Cardiac septum (tissue), 1 donor: ENCODE measurements at places on chromosomes 12 and 14. TPM values are rescaled to one million over a fixed set of nuclear protein-coding genes. Genes with fewer than 3 reads are reported as not detected.
A peak's percentile ranks its signal among the peaks of the same experiment; 100 is the strongest.

The ADAMTS20 gene
- total RNA-seq, result not detected

GRCh38 chr14:65958664-65959562, 527.3 kb upstream of the CCDC196 start:
- DNase-seq, result no peak

- no peak for DNase-seq
These were observed 192.1 kb downstream of the SNAPC1 start for GRCh38 chr14:61954306-61954705.

The HSP90B1 gene
- 433 TPM for total RNA-seq

The ACSS3 gene
- total RNA-seq, result 26.7 TPM

DNA sequence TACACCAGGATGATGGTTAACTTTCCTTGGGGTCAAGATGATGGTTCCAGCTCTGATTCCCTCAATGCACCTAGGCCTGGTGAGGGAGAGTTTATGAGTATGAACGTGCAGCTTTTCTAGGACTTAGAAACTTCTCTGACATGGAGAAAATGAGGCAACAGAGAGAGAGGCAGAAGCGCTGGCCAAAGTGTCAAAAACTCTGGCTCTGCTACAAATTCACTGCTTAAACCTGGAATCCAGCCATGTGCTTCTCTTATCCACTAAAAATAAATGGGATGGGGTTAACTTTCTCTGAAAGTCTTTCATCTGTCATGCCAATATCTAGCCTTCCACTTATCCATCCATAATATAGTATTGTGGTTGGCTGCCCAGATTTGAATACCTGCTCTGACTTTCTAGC, 568.7 kb downstream of the MED13L start:
- DNase-seq, result no peak

GRCh38 chr14:81582420-81582819, 48.8 kb upstream of the SEL1L start:
- no peak for DNase-seq

The STX2 gene
- total RNA-seq, result 19.6 TPM

DNA sequence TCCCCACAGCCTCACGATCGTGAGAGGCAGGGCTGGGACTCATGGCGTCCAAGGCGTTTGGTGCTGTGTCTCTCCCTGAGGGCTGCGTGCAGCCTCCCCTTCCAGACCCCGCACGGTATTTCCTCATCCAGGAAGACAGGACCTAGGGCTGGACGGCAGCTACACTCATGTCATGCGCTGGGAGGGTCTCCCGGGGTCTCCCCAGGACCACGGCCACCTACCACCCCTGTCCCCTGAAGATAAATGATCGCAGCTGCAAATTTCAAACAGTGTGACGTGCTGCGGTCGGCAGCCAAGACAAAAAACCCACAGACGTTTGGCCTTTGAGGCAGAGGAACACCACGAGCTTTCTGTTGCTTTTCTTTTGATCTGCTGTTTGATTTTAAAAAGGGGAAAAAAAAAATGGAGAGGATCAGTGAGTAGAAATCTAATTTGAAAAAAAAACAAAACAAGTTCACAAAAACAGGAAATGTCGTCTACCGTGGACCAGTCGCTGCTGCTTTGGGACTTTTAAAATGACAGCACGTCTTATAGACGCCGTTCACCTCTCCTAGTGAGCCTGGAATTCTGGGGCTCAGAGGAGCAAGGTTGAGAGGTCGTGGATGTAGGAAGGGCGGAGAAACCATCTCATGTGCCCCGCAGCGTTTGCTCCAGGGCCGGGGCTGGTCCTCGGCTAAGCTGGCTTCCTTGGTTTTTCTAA, 237.6 kb downstream of the SLC41A2 start:
- DNase-seq, result no peak

The STK38L gene
- 269 TPM for total RNA-seq

DNA sequence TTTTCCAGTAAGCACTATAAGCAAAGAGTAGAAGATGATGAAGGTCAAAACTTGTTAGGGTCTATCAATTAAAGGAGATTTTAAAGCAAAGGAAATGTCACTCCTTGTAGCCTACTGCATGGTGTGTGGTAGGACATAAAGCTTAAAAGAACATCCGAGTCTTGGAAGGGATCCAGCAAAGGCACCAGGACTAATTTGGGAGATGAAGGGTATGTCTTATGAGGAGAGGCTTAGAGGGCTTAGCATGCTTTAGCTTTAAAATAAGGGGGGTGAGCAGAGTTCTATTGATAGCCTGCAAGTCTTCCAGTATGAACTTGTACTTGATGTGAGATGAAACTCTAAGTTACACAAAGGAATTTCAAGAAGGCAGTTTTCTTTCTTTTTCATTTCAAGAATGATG, 11.8 kb upstream of the MYBPC1 start:
- no peak for DNase-seq

The RND1 gene
- total RNA-seq, result 0.62 TPM

- DNase-seq, result peak; percentile 61
These were observed 138.2 kb downstream of the CACNA1C start for GRCh38 chr12:2190896-2191533.

DNA sequence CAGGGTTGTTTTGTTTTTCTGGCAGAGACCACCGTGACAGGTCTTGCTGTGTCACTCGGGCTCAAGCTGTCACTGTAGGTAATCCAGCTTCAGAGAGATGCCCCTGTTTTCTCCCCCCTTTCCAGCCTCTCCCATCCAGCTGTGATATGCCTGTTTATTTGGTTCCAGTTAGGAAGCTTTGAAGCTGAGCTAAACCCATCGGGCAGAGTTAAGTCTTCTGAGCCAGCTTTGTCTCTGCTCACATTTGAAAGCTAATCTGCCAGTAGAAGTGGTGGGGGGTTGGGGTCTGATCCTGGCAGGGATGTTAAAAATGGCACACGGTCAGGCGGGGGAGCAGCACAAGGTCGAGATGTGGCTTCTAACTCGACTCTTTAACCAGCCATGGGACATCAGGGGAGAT, 130.0 kb downstream of the TSPAN9 start:
- DNase-seq, result no peak

GRCh38 chr12:67035121-67035520, 234.0 kb upstream of the CAND1 start:
- DNase-seq, result no peak

The CD4 gene
- 3.8 TPM for total RNA-seq

DNA sequence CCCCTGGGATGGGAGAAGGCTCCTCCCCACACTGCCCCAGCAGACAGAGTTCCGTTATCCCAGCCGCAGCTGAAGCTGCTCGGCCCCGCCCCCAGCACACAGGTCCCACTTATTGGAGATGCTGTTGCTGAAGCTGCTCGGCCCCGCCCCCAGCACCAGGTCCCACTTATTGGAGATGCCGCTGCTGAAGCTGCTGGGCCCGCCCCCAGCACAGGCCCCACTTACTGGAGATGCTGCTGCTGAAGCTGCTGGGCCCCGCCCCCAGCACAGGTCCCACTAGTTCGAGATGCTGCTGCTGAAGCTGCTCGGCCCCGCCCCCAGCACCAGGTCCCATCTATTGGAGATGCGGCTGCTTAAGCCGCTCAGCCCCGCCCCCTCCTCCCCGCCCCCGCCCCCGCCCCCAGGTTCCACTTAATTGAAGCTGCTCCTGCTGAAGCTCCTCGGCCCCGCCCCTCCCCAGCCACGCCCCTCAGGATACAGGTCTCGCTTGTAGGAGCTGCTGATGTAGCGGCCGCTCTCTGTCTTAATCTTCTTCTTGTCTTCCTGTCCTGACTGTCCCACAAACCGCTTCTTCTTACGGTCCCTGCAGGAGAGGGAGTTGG, 12.0 kb downstream of the CFAP73 start:
- DNase-seq, result no peak

The IAPP gene
- total RNA-seq, result not detected

The PLEKHD1 gene
- total RNA-seq, result 0.13 TPM

DNA sequence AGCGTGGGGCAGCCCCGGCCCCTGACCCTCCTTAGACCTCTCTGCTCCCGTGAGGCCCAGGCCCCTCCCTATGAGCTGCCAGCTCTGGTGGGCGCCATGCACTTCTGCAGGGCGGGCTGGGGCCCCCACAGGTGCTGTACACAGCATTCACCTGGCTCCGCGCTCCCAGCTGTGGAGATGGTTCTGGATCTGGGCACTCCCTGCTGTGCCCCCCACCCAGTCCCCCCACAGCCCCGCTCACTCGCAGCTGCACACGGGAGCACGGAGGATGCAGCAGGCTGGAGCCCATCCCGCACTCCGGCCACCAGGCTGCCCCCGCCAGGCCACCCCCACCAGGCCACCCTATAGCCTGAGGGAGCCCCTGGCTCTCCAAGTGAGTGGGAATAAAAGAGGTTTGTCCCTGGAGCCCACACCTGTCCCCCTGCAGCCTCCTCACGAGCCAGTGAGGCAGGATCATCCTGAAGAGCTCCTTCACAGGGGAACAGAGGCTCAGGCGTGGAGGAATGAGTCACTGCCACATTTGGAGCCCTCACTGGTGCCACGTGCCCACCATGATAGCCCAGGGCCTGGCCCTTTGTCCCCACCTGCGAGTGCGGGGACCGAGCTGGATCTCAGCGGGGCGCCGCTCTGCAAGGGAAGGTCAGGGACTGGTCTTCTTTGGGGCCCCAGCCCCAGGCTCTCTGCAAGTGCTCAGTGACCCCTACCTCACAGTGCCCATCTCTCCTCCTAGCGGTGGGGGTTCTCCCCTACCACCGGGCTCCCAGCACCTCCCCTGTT, 1.9 kb downstream of the ADSS1 start:
- DNase-seq, result no peak

GRCh38 chr12:81759190-81760051, at the start of gene PPFIA2:
PPFIA2 (minus strand) TSS chr12:81759350.
- DNase-seq, result no peak

DNA sequence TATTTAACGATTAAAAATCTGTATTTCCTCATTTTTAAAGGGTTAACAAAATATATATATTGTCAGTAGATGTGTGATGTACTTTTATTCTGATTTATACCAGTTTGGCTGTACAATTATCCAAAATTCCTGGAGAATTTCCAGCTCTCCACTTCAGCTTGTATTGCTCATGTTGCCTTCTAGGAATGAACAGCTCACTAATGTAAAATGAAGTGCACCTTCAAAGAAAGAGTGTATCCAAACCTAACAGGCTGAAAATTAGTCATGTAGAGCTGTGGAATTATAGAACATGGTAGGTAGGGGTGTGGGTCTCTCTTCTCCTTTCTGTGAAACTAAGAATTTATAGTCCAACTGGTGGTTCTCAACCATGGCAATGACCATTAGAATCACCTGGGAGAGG, 362.0 kb downstream of the ETNK1 start:
- no peak for DNase-seq

GRCh38 chr14:46885566-46885965, 234.0 kb upstream of the RPL10L start:
- peak; percentile 72 for DNase-seq

DNA sequence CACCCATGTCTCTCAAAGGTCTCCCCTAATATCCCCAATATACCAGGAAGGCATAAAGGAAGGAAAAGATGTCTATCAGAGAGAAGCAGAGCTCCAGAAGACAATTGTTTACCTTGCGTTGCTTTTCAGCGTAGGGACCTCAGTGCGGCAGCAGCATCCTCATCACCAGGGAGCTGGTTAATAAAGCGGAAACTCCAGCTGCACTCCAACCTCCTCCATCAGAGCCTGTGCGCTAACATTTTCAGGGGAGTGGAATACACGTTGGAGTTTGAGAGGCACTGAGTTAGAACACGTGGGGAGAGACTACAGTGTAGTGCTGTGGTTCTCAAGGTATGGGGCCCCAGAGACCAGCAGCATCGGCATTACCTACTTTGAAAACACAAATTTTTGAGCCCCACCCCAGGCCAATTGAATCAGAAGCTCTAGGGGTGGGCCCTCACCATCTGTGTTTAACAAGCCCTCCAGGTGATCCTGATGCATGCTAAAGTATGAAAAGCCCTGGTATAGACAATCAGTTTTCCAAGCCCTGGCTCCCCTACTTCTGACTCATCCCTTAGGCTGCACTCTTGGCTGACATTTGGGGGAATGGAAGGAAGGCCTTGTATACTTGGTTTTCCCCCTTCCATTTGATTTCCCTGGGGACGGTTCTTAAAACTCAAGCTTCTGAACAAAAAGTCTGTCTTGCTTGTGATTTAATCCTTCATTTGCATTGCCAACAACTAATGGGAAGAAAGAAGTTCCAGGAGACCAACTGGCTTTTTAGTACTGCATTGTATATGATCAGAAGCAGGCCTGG, 419.0 kb upstream of the CCDC196 start:
- DNase-seq, result no peak

DNA sequence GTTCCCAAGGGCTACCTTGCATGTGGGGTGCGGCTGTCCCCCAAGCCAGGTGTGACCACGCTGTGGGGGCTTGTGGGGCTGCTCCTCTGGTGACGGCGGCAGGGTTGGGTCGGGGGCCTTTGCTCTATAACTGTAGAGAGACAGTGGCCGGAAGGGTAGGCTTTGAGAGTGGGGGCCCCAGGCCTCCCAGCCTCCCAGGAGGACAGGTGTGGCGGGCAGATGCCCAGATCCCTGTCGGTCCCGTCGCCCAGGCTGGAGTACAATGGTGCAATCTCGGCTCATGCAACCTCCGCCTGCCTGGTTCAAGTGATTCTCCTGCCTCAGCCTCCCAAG, 2.7 kb upstream of the GPR132 start:
- no peak for DNase-seq

- DNase-seq, result no peak
These were observed 53.9 kb downstream of the KIF26A start for GRCh38 chr14:104192146-104192882.

The TPH2 gene
- total RNA-seq, result not detected

GRCh38 chr12:128613837-128614590, 209.7 kb downstream of the SLC15A4 start:
- no peak for DNase-seq

The PARPBP gene
- total RNA-seq, result 0.51 TPM

The PLXNC1 gene
- 4.4 TPM for total RNA-seq

- DNase-seq, result no peak
These were observed 16.0 kb downstream of the DBX2 start for GRCh38 chr12:45034861-45035265.

DNA sequence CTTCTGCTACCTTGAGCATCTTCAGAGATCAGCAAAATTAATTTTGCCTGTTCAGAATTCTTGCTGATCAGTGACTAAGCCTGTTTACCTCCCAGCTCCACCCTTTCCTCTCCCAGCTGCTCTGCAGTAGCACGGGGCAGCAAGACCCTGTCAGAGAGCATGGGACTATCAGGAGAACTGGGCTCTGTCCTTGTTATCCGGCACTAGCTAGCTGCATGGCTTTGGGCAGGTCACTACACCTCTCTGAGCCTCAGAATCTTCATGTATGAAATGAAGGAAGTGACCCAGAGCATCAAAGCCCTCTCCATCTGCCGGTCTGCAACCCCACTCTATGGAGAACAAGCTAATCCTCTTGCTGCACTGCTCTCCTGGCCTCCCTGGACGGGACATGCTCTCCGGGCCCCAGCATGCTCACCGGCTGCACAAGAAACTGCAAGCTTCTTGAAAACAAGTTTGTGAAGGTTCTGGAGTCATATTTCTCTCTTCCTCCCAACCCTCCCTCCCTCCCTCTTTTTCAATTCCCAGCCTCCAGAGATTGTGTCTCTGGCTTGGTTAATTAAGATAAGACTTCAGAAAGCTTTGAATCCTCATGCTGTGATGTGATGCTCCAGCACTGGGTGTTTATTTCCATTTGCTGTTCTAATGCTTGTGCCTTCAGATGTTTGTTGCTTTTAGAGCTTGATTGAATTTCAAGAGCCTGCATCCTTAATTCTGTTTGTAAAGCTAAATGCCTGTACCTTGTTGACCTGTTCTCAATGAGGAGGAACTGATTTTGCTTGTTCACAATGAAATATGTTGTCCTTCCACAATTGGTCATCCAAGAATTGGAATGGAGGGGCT, 101.1 kb downstream of the CRACR2A start:
- no peak for DNase-seq
